ENCODE measurements at places on chromosomes 1 and 21.

DNA sequence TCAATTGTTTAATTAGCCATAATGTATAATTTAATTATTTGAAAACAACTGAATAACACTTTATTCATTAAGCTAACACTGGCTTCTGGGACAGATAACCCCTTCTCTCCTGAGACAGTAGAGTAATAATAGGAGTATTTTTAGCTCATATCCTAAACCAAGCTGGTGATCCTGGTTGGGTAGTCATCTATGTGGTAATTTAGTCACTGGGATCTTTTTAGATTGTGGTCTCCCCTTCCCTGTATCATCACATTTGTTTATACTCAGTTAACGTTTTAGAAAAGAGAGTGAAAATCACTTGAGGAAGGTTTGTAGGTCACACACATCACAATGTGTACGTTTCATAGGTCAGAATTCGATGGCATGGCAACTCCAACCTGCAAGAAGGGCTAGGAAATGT lies 1356.6 kb upstream of the ADGRL2 start:
- DNase-seq: no peak

DNA sequence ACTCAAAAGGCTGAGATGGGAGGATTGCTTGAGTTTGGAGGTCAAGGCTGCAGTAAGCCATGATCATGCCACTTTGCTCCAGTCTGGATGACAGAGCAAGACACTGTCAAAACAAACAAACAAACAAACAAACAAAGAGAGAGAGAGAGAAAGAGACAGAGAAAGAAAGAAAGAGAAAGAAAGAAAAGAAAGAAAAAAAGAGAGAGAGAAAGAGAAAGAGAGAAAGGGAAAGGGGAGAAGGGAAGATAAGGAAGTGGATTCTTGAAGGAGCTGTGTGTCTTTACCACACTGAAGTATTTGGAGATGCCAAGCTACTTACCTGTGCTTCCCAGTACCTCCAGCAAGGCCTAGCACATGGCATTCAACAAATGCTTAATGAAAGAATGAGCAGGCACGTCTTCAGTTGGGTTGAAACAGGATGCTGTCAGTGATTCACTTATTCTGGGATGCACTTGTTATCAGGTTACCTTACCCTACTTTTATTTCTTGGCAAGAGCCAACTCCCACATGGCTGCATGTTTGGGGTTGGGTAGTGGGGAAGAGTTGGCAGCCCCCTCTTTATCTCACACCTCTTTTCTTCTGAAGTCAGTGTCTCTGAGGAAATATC lies 28.8 kb downstream of the CD101 start:
- DNase-seq: no peak

- no peak for DNase-seq
These were observed 40.0 kb upstream of the ZNF648 start for GRCh38 chr1:182101415-182102042.

- DNase-seq: no peak
These were observed 105.2 kb downstream of the LAMC2 start for GRCh38 chr1:183291216-183291762.

DNA sequence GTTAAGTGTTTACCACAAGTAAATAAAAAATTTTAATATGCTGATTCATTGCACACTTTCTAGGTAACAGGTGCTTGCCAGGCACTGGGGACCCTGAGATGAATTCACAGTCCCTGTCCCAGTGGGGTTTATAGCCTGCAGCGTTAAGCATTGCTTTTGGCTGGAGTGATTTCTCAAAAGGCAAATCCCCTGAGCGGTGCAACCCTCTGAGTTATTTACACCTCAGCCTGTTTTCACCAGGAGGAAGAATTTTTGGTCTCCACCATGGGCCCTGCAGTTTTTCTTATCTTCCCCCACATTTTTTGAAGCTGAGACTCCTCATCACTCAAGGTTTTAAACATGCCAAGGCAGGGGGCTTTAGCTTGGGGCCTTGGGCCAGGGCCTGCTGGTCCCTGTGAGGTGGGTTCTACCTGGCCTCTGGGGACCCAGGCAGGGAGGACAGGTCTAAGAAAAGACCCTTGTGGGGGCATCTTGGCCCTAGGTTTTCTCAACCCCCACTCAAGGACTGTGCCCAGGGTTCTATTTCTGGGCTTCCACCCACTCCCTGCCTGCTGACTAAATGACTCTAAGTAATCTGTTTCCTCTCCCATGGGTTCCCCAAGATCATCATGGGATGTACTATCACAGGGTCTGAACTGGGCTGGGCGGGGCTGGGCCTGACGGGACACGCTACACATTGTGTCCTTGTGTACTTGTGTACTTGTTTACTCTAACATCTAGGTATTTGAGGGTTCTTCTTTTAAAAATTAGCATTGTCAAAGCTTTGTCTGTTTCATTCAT lies 10.2 kb upstream of the CHIT1 start:
- DNase-seq: no peak

- no peak for DNase-seq
These were observed 89.5 kb downstream of the OLFM3 start for GRCh38 chr1:101907264-101907663.

DNA sequence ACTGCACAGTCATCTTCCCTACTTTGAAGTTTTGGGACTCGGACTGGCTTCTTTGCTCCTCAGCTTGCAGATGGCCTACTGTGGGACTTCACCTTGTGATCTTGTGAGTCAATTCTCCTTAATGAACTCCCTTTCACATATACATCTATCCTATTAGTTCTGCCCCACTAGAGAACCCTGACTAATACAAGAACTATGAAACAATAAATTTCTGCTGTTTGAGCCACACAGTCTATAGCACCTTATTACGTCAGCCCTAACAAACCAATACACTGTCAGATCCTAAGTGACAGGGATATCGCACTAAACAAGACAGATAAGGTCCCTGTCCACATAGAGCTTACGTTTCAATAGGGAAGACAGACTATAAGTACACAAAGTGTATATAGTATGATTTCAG lies 120.1 kb downstream of the PLPP3 start:
- no peak for DNase-seq

- DNase-seq: no peak
These were observed 28.1 kb upstream of the AK4 start for GRCh38 chr1:65119951-65120350.

DNA sequence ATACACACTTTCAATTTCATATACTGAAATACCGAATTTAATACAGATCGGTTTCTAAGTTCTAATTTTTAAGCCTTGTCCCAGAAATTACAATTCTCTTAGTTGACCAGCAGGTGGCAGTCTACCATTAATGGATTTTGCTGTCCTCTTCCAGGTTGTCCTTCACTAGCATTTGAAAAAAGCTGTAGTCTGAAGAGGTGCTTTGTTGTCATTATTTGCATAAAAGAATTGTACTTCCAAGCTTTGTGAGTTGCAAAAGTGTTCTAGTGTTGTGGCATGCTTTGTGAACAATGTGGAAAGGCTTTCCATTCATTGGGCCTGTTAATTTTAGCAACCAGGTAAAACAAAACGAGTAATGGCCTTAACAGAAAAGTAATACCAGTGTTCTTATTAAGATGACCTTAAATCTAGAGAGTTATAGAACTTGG lies 193.6 kb downstream of the RPS6KC1 start:
- DNase-seq: peak; percentile 55

- no peak for DNase-seq
These were observed 6.9 kb upstream of the SLC35D1 start for GRCh38 chr1:67060811-67061218.

GRCh38 chr1:108703939-108704338 lies 8.8 kb upstream of the FNDC7 start:
- DNase-seq: no peak

- DNase-seq: no peak
These were observed 283.0 kb upstream of the PLXNA2 start for GRCh38 chr1:208527156-208527555.
